Suprapubic skin (tissue), 4 donors: ENCODE measurements at places on chromosomes 11 and 22.
A peak's percentile ranks its signal among the peaks of the same experiment; 100 is the strongest.

GRCh38 chr11:86715611-86716010 is 43.2 kb upstream of the ME3 start:
- H3K36me3 ChIP-seq, result no peaks in the 10 kb centered on the region
- H3K27ac ChIP-seq, result no peak overlapping the region
- H3K4me1 ChIP-seq, result peaks cover 5% of the 10 kb centered on the region
- H3K27me3 ChIP-seq, result no peaks in the 10 kb centered on the region
- DNase-seq, result no peak
- H3K4me3 ChIP-seq, result no peak overlapping the region

- no peak for DNase-seq
- no peaks in the 10 kb centered on the region for H3K36me3 ChIP-seq
- no peaks in the 10 kb centered on the region for H3K27me3 ChIP-seq
- H3K27ac ChIP-seq, result no peak overlapping the region
- H3K4me3 ChIP-seq, result no peak overlapping the region
- no peaks in the 10 kb centered on the region for H3K4me1 ChIP-seq
These were observed 498.8 kb upstream of the API5 start for GRCh38 chr11:42812960-42813359.

GRCh38 chr11:12356944-12357655 is 20.3 kb upstream of the PARVA start:
- no peak for DNase-seq
- no peaks in the 10 kb centered on the region for H3K4me1 ChIP-seq
- no peak overlapping the region for H3K27ac ChIP-seq
- no peaks in the 10 kb centered on the region for H3K27me3 ChIP-seq

DNA sequence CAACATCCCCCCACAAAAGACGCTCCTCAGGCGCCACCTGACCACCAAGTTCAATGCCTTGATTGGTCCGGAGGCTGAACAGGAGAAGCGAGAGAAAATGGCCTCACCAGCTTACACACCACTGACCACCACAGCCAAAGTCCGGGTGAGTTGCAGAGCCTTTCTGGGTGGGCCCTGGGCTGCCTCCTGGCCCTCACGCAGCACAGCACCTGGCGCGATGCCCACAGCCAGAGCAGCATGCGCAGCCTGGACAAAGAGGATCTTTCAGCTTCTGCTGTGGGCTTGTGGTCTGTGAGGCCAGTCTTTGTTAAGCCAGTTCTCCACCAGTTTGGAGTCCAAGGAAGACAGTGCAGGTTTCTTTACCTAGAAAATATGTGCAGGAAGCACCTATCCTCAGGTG is 21.6 kb downstream of the CYB5R2 start:
- no peaks in the 10 kb centered on the region for H3K4me1 ChIP-seq
- no peak for DNase-seq
- no peak overlapping the region for H3K27ac ChIP-seq
- H3K27me3 ChIP-seq, result no peaks in the 10 kb centered on the region

GRCh38 chr22:17964156-17964555 is 60.2 kb downstream of the MICAL3 start:
- DNase-seq, result no peak
- H3K4me1 ChIP-seq, result peaks cover 7% of the 10 kb centered on the region
- H3K4me3 ChIP-seq, result no peak overlapping the region
- H3K27ac ChIP-seq, result no peak overlapping the region
- H3K36me3 ChIP-seq, result no peaks in the 10 kb centered on the region
- no peaks in the 10 kb centered on the region for H3K27me3 ChIP-seq

DNA sequence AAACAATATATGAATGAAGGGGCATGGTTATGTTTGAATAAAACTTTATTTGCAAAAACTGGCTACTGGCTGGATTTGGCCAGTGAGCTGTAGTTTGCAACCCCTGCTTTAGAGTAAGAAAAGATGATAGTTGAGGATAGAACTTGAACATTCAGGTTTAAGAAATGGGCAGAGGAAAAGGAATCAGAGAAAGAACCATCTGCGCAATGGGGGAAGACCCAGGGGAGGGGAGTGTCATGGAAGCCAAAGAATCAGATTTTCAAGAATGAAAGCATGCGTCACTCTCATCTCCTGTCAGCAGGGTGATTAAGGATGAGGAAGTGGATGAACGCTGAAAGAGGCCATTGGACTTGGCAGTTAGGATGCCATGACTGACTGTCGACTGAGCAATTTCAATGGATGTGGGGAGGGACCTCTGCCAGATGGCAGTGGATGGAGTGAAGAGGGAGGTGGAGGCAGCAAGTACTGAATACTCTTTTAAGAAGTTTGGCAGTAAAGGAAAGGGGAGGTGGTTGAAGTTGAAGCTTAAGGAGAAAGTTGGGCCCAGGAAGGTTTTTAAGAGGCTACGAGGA is 21.2 kb downstream of the FAT3 start:
- DNase-seq, result no peak
- no peak overlapping the region for H3K27ac ChIP-seq
- H3K4me1 ChIP-seq, result no peaks in the 10 kb centered on the region

DNA sequence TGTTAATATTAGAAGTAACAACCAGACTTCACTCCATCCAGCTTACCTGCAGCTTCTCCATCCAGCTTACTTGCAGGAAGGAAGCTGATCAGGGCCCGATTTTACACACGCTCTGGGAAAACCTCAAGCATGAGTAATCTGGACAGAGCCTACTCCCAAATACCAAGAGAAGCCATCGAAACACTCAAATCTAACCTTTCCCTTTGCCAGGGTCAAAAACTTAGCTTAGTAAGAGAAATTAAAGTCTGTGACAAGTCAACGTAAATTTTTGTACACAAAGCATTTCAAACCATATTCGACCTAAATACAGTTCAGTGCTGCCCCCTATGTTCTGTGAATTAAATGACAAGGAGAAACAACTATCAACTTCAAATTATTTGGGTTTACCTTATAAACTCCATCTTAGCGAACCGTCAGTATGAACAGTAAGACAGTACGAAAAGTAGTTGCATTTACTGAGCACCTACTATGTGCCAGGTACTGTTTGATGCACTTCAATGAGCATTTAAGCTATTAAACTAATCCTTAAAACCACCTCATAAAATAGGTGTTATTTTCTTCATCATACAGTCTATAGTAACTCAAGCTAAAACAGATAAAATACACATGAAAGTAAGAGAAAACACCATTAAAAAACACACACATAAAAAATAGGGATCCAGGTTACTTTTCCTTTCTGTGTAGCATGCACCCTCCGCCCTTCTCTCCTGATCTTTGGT is 36.9 kb downstream of the ARFGAP3 start:
- peaks cover 2% of the 10 kb centered on the region for H3K4me1 ChIP-seq
- H3K27ac ChIP-seq, result no peak overlapping the region
- peak; percentile 4 for DNase-seq
- no peaks in the 10 kb centered on the region for H3K27me3 ChIP-seq
- H3K4me3 ChIP-seq, result no peak overlapping the region

- DNase-seq, result no peak
- no peaks in the 10 kb centered on the region for H3K36me3 ChIP-seq
- H3K27me3 ChIP-seq, result no peaks in the 10 kb centered on the region
- H3K4me1 ChIP-seq, result no peaks in the 10 kb centered on the region
- H3K27ac ChIP-seq, result no peak overlapping the region
- no peak overlapping the region for H3K4me3 ChIP-seq
These were observed 128.1 kb upstream of the SPON1 start for GRCh38 chr11:13834463-13834862.

DNA sequence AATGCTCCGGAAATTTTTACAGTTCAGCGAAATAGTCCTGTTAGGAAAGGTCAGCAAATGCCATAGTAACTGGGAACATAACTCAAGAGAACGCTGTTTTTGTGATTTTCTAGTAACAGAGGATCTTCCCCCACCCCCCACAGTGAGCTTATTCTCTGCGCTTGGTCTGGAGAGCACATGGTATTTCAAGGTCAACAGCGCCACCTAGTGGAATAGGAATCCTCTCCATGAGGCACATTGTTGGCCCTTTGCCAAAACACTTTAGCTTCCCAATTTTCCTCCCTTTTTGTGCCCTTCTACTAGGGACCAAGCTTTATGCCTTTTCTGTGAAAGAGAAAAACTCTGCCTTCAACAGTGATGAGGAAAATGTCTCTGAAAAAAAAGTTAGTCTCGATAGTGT is 13.2 kb upstream of the OR4C12 start:
- H3K4me1 ChIP-seq, result no peaks in the 10 kb centered on the region
- H3K27me3 ChIP-seq, result no peaks in the 10 kb centered on the region
- no peak for DNase-seq
- no peaks in the 10 kb centered on the region for H3K36me3 ChIP-seq

DNA sequence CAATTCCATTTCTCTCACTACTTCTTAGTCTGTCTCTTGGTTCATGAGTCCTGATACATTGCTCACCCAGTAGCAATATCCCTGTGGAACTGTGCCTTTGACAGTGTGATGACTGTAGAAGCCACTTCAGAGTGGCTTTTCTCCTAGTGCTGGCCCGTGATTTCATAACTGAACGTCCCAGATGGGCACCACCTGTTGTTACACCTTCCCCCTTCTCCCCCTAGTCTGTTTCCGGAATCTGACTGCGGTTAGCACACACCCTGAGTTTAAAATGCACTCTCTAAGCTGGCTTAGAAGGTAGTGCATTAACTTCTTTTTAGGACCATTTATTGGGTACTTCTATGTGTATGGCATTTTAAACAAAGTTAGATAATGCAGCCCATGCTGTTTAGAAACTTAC is 83.0 kb downstream of the ALX4 start:
- no peaks in the 10 kb centered on the region for H3K36me3 ChIP-seq
- no peak overlapping the region for H3K4me3 ChIP-seq
- no peaks in the 10 kb centered on the region for H3K4me1 ChIP-seq
- no peak overlapping the region for H3K27ac ChIP-seq

DNA sequence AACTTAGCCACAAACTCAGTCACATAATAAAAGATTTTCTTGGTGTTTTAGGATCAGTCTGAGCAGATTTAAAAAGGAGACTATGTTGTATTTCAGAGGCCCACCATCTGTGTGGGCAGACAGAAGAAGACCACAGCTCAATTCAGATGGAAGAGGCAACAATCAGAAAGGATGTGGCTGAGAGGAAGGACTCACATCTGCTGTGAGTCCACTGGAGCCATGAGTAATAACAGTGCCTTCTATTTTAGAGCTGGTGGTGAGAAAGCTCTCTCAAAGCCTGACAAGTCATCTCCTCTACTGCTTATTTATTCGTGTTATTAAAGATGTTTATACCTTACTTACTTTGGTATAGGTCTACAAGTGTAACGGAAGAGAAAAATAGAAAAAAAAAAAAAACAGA is 357.2 kb downstream of the OPCML start:
- no peaks in the 10 kb centered on the region for H3K36me3 ChIP-seq
- DNase-seq, result no peak

DNA sequence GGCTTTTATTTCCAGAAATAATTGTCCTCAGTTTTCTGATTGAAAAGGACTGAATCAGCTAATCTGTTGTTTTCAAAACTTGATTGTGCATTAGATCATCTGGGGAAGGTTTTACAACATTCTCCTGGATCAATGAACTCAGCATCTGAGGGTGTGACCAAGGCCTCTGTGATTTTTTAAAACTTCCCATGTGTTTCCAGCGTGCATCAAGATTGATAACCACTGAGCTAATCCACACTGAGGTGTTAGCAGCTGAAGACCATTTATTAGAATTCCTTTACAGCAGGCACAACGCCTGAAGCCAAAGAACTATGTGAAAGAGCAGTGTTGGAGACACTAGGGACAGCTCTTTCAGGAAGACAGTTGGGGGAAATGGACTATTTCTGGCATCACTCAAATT is 10.2 kb downstream of the VSTM5 start:
- peaks cover 3% of the 10 kb centered on the region for H3K4me1 ChIP-seq
- no peaks in the 10 kb centered on the region for H3K36me3 ChIP-seq

GRCh38 chr11:99522467-99523173 is 501.9 kb downstream of the CNTN5 start:
- no peaks in the 10 kb centered on the region for H3K27me3 ChIP-seq
- DNase-seq, result no peak
- H3K4me1 ChIP-seq, result no peaks in the 10 kb centered on the region
- no peak overlapping the region for H3K27ac ChIP-seq
- H3K36me3 ChIP-seq, result no peaks in the 10 kb centered on the region

DNA sequence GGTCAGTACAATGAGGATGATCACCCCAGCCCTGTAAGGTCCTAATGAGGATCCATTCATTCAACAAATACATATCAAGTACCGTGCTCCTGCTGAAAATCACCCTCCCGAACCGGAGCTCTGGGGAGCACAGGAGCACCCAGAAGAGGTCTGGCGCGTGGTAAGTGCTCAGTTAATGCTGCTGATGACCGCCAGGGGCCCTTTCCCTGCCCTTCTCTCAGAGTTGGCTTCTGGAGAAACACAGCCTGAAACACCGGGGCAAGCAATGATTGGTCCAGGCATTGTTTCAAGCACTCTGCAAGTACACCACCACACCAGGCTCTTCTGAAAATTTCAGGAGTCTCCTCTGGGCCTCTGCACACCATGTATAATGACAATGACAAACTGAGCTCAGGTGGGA is 3.8 kb upstream of the CCDC86 start:
- no peaks in the 10 kb centered on the region for H3K36me3 ChIP-seq
- DNase-seq, result no peak
- peaks cover 17% of the 10 kb centered on the region for H3K4me1 ChIP-seq
- H3K4me3 ChIP-seq, result no peak overlapping the region
- H3K27ac ChIP-seq, result no peak overlapping the region
- H3K27me3 ChIP-seq, result no peaks in the 10 kb centered on the region

GRCh38 chr22:35330258-35330861 is 30.7 kb downstream of the TOM1 start:
- peaks cover 11% of the 10 kb centered on the region for H3K4me1 ChIP-seq
- peaks cover 88% of the 10 kb centered on the region for H3K36me3 ChIP-seq
- peak; percentile 93 for DNase-seq
- peak overlapping the region; percentile 74 for H3K27ac ChIP-seq

GRCh38 chr11:114115451-114115928 is 56.0 kb downstream of the ZBTB16 start:
- H3K4me3 ChIP-seq, result no peak overlapping the region
- peaks cover 11% of the 10 kb centered on the region for H3K36me3 ChIP-seq
- no peak overlapping the region for H3K27ac ChIP-seq
- H3K4me1 ChIP-seq, result peaks cover 56% of the 10 kb centered on the region
- no peaks in the 10 kb centered on the region for H3K27me3 ChIP-seq
- no peak for DNase-seq

GRCh38 chr11:109075976-109076375 is 346.0 kb upstream of the C11orf87 start:
- peaks cover 24% of the 10 kb centered on the region for H3K4me1 ChIP-seq
- no peak overlapping the region for H3K4me3 ChIP-seq
- DNase-seq, result no peak
- no peaks in the 10 kb centered on the region for H3K36me3 ChIP-seq
